ENCODE measurements at places on chromosomes 4 and X.

DNA sequence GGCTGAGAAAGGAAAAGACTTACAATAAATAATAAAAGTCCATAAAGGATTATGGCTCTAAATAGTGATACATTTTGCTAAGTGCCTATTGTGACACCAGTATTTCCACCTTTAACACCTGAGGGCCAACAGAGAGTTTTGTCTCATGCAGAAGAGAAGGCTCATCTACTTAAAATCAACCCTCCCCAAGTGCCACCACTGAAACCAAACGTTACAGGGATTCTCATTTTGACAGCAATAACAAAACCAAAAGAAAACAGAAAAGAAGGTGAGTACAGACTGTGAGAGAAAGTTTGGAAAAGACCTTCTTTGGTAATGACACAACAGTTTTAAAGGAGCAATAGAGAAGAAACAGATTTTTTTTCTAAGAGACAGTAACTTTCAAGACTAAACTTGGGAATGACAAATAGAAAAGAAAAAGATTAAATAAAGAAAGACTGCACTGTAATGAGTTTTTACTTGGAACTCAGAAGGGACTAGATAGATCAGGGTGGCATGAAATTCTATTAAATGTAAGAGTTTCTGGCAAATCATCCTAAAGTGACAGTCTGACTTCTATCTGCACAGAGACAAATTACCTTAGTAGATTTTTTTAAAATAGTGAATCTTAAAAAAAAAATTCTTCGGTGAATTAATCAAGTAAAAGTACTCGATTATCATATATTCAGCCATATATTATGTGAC, 109.7 kb downstream of the ZNF827 start:
- DNase-seq = no peak

GRCh38 chrX:103098488-103098887, 5.5 kb upstream of the NXF3 start:
- no peak for DNase-seq

- DNase-seq = no peak
Observed at GRCh38 chr4:173213296-173213695, 44.7 kb downstream of the GALNT7 start.

GRCh38 chr4:94764069-94764468, 6.3 kb downstream of the BMPR1B start:
- no peak for DNase-seq

DNA sequence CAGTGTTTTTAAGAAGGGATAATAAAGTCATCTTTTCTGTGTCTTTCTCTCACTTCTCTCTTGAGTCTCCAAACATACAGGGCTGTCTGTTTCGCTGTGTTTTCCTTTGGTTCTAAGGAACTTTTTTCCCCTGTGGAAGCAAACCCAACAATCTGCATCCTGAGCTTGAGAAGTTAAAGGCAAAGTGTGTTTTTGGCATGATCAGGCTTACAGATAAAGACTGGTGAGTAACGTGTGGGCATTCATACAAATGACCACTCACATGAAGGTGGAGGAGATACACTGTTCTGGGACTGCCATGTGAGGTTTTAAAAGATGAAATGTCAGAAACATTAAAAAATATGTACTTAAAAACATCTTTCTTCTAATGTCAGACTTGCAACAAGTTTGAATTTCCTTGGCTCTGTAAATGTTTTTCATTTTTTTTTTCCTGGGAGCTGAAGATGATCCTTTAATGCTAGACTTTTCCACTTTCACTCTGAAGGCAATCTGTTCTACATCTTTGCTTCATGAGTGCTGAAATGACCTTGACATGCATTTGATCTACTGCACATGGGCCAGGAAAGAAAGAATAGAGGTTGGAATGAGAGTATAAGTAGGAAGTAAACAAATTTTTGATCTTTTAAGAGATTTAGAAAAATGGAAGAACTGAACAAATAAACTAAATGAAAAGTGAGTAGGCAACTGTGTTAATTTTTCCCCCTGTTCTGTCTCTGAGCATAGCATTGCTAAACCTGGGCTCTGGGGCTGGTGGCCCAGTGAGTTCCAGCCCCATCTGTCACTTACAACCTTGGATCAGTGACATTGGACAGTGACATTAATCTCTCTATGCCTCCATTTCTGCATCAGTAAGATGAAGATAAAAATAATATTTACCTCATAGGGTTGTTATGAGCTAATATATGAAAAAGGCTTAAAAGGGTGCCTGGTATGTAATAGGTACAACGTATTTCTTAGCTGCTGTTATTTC, 151.1 kb upstream of the TBC1D9 start:
- DNase-seq = no peak

GRCh38 chrX:48663241-48663640, 20.4 kb upstream of the WAS start:
- DNase-seq = no peak

GRCh38 chr4:166673911-166674310, 560.4 kb downstream of the SPOCK3 start:
- no peak for DNase-seq

GRCh38 chr4:51842167-51842553, 793 bp upstream of the DCUN1D4 start:
- DNase-seq = no peak

GRCh38 chr4:174607792-174608191, 85.5 kb upstream of the HPGD start:
- no peak for DNase-seq

DNA sequence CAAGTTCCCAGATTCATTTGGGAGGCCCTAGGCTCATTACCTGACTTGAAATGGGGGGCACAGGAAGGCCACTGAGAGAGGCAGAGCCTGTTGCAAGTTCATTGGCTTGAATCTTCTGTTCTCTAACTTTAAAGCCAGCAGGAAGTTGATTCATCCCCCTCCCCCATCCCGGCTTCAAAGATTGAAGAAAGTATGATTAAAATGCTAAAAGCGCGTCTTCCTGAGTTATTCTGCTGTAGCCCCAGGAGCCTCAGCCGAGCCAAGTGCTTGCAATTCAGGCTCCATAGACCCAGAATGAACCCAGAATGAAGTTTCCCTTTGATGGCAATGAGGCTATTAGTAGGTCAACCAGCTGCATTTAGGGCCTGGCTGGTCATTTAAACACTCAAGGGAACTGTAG, 14.7 kb downstream of the CHST7 start:
- no peak for DNase-seq

DNA sequence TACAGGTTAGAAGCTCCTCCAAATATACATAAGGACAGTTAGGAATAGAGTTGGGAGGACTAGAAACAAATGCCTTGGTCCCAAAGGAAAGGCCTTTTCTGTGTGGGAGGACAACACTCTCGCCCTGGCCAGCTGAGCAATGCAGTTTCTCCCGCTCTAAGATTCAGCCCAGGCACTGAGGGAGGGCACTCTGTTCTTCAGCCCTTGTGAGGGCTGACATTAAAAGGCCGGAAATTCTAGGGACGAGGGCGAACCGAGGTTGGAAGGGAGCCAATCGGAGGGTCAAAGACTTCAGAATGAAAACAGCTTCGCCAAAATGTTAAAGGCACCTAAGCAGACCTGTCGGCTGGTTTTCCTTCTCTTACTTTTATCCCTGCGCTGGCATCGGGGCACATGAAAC, 2.9 kb upstream of the PTCHD1 start:
- no peak for DNase-seq

DNA sequence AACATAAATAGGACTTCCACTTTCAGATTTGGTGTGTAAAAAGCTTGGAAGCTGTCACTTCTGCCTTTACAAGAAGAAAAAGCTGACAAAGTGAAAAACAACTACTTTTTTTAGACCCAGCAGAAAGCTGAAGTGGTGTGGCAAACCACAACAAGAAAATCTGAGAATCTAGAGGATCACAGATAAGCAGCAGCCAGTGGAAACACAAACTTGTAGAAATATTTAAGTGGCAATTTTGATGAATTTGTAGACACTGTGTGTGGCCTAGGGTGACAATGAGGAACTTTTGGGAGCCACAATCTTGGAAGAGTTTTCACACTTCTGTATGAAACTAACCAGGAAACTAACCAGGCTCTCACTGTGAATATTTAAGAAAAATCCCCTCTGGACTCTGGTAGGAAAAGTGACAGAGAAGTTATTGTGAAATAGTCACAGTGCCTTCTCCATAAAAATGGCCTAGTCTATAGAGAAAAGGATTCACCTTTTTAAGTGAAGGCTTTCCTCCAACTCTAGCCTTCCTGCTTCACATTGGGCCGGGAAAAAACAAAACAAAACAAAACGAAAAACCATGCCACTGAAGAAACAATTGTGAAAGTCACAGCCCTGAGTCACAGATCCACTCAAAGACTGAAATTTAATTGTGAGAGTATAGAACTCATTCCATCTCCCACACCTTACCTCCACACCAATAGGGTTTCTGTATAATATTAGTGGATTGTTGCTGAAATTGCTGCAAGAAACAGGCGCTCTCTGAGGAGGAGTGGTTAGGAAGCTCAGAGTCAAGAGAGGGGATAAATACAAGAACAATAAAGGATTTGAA, 26.7 kb upstream of the GUCY1A1 start:
- no peak for DNase-seq

GRCh38 chr4:156738766-156739165, 232.8 kb downstream of the PDGFC start:
- no peak for DNase-seq

DNA sequence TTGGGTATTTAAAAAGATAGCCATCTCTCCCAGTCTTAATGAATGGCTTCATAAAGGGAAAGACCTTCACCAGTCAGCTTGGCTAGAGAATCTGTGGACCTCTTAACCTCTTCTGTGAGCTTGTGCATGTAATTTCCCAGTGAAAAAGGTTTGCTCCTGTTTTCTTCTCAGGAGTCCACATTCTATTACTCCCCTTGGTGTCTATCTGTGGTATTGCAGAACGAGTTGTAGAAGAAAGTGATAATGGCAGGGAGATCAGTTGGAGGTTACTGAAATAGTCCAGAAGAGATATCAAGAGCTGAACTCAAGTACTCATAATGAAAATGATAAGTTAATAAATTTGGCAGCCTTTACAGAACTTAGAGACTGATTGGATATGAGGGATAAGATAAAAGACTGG, 16.5 kb upstream of the VAMP7 start:
- DNase-seq = no peak

GRCh38 chrX:80812176-80812575, 2.5 kb upstream of the BRWD3 start:
- DNase-seq = no peak

- DNase-seq = no peak
Observed at GRCh38 chr4:73867783-73868182, 1.4 kb upstream of the CXCL1 start.

- DNase-seq = peak; percentile 1
Observed at GRCh38 chr4:137226900-137227299, 305.4 kb downstream of the PCDH18 start.

DNA sequence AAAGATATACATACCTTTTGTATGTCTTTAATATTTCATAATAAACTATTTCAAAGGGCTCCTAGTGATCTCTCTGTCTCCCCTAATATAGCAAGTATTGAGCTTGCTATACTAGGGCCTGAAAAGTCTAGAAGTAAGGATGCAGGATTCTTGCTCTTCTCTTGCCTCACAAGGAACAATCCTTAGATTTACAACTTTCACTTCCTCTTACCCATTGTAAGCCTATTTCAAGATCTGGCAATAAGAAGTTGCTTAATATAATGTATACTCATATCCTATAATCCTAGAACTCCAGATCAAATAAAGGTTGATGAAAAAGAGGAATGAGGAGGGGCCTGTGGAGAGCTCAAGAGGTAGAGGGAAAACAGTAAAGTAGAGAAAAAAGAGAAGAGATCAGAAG, 40.8 kb upstream of the CHRDL1 start:
- no peak for DNase-seq

- DNase-seq = no peak
Observed at GRCh38 chr4:161948026-161948770, 215.6 kb downstream of the FSTL5 start.

- DNase-seq = no peak
Observed at GRCh38 chrX:29477878-29478277, 737.5 kb upstream of the MAGEB2 start.

DNA sequence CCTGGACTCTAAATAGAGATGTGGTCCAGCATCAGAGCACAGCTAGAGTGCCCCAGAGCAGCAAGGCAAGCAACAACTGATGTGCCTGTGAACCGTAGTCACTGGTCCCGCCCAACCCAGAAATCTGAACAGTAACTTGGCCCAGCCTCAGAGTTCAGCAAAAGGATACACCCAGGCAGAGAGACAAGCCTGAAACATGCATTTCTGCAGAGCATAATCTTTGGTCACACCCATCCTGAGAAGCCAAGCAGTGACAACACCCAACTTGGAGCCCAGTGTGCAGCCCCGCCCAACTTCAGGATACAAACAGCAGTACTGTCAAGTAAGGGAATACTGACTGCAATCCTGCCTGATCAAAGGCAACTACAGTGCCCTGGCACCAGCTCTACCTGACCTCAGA, 78.9 kb downstream of the CCDC160 start:
- DNase-seq = no peak

GRCh38 chr4:164536814-164537213, 217.1 kb upstream of the SMIM31 start:
- DNase-seq = no peak

DNA sequence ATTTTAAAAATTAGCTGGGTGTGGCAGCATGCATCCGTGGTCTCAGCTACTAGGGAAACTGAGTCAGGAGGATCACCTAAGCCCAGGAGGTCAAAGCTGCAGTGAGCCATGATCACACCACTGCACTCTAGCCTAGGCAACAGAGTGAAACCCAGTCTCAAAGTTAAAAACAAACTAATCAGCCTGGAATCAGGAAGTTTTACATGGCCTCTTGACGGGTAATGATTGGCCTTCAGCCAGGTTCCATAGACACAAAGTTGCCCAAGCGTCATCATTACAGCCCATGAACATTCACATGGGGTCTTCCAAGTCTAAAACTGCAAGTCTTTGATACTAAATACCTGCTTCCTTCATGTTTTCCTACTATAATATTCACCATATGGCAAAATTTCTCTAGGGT, 10.0 kb upstream of the RGN start:
- no peak for DNase-seq

- DNase-seq = peak; percentile 20
Observed at GRCh38 chrX:134990801-134991481, at the start of gene SMIM10. Gene SMIM10 (plus strand): TSS chrX:134990991. CDS start chrX:134991096, 105 bp downstream.

- no peak for DNase-seq
Observed at GRCh38 chr4:153440475-153440874, 25.7 kb upstream of the TMEM131L start.

DNA sequence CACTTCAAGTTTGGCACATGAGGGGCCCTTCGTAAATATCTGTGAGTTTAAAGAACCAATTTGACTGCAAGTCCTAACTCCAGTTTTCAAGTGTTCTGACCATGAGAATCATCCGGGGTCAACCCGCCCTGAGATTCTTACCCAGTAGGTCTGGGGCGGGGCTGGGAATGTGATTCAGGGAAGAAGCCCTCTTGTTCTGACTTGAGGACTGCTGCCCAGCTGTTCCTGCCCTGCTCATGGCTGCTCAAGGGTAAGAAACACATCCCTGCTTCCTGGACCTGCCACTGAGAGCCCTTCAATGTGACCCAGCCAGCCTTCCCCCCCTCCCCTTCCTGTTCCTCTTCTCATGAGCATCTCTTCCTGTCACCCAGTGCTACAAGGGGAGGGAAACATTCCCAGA, 92.7 kb upstream of the PGRMC2 start:
- DNase-seq = no peak

DNA sequence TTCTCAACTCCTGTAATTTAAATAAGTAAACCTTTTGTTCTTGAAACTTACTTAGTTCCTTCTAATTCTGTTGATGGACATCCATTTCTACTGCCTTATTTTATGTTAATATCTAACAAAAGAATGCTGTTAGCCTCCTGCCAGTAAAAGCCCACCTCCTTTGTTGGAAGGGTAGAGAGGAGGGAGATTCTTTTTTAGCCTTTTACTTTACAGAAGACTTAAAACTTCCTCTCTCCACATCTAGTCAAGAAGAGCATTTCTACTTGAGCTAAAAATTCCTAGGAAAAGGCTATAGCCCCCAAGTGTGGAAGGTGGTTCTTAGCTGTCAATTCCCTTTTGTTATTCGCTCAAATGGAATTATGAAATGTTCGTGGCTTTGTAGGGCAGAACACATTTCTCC, 118.7 kb downstream of the ZIC3 start:
- no peak for DNase-seq

All from kidney capillary endothelial cell (primary cell).